ENCODE measurements at places on chromosomes 3 and 15. TPM values are rescaled to one million over a fixed set of nuclear protein-coding genes. Genes with fewer than 3 reads are reported as not detected.

The LRRIQ4 gene
- polyA plus RNA-seq: not detected

- no peak for DNase-seq
Observed at GRCh38 chr3:9978710-9979305, 7.8 kb downstream of the EMC3 start.

DNA sequence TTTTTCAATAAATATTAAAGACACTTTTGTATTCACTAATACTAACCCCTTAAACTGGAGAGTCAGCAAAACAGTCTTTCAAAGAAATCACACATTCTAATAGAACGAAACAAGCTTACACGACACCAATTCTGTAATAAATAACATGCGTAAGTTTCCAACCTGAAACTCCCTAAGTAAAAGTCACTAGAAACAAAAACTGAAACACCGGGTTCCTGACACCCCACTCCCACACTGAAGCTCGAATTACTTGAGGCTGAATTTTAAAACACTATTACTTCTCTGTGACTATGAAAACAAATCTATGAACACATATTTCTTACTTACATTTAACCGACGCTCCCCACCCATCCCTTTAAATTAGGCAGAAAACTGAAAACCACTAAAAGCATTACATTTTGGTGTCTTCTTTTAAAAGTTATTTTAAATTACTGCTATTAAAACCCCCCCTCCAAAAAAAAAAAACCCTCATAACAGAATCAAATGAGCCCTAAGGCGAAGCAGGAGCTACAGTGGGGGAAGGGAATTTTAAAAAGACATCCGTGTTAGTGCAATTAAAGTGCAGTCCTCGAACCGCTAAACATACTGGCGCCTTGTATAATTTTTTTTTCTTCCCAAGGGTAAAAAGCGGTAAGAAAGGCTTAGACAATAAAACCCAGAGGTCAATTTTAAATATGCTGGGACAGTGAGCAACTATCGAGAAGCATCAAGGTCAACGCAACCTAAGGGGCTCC, 878 bp downstream of the SPPL2A start:
- DNase-seq: peak; percentile 50

DNA sequence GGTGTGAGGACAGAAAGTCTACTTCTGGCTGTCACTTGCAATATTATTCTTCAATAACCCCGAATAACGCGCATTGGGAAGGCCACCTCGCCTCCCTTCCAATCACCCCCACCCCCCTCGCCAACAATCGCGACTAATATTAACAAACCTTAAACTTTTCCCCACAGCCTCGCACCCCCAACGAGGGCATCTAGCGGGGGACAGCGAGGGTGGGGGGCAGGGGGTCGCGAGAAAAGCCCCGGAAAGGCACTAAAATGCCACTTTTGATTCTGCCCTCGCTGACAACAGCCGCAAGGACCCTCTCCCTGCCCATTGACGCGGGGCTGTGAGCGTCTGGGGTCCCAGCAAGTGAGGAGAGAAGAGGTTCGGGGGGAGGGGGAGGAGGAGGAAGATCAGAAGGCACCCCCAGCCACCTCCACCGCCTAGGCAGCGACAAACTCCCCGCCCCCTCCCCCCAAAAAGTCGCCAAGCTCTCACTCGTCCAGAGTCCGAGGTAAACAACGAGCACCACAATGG, 868 bp downstream of the SATB1 start:
- no peak for DNase-seq

DNA sequence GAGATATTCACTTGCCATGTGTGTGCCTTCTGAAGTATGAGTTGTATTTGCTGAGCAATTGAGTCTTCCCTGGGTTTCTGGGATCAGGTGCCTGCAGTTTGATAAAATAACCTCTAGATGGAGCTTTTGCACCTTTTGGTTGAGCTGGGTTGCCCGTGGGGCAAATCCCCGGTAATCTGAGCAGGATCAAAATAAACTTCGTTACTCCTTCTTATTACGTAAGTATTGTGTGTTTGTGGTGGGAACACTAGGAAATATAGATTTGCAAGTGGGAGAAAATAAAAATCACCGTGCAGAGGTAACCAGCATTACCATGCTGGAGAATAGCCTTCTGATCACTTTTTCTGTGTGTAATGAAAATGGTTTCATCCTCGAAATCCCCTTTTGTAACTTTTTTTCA, 277.4 kb upstream of the NR2E3 start:
- peak; percentile 45 for DNase-seq

DNA sequence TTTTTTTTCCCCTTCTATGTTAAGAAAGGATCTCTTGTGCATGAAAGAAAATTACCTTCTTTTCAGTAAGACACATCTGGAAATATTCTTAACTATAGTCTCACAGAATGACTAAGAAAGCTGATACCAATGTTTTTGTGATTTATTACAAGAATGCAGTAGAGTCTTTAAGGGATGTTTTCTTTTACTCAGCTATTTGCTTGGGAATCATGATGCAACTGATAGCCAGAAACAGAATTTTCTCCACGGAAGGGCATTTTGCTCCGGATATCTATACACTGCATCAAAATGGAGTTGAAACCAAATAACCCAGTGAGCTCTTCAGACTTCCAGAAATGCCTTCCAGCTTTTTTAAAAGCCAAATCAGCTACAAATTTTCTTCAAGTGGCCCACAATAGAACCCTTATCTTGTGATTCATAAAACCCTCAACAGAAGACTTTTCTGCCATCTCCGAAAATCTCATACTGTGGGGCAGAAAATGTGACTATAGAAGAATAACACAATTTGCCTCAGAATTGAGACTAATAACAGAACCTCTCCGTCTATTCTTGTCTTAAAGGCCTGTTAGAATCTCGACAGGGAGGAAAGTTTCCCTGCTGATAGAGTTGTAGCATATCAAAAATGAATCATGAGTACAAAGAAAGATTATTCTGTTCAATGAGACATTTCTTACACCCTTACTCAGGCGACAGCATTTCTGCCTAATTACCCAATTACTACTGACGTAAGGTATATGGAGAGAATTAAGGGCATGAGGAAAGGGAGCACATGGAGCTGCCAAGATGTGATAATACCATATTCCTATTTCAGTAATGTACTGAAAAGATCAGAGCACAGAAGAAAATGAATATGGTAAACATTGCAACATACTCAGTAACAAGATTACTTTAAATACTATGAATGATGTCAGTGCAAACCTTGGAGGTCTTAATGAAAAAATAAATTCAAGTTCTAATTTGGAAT, 900.1 kb downstream of the ROBO1 start:
- peak; percentile 46 for DNase-seq

Measured in GM23248 (cell line).